ENCODE measurements at places on chromosomes 6 and 20.

DNA sequence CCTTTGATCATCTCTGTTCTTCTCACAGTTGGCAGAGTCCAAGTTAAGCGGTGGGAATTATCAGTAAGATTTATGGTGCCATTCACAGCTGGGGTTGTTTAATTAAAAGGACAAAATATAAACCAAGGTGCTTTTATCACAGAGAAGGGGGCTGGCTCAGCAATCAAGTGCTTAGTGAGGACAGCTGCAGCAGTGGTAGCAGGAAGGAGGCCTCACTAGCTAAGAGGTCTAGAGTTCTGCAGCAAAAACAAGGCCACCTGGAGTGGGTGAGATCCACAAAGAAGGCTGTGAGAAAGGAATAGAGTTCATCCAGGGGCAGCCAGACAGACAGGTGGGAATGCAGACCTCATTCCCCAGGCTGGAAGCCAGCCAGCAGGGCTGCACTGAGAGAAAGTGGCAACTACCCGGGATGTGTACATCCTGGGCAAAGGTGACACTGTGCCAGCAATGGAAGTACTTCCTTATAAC is 37.1 kb downstream of the PIGU start:
- no peak for DNase-seq

- DNase-seq: no peak
These were observed 45.7 kb upstream of the TGM2 start for GRCh38 chr20:38210741-38211140.

DNA sequence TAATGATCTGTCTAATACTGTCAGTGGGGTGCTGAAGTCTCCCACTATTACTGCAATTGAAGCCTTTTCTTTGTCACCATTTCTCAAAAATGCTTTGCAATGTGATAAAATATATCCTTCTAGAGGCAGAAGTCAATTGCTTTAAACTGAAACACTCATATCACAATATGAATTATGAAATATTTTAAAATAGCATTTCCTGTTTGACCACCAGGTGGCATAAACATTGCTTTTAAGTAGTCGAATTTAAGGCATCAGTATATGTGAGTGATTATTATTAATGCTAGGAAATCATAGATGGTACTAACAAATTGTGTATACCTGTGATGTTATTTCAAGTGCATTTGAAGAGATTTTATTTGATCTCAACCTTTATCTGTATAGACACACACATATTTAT is 87.5 kb downstream of the MEI4 start:
- DNase-seq: peak; percentile 61

DNA sequence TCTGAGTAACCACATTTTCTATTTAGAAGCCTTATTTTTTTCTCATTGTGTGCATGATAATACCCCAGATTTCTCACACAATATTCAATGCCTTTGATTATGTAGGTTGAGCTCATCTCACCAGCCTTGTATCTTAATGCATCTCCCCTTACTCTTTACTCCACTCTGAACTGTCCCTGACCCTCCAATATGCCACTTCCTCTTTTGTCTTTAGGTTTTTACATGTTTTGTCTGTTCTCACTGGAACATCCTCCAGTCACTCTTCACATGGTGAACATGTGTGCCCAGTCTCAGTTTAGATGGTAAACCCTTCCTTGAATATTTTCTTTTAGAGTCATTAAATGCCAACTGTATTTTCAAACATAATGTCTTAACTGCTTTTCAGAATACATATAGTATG is 392.9 kb upstream of the IMPG1 start:
- DNase-seq: no peak

- DNase-seq: no peak
These were observed 182.8 kb downstream of the SASH1 start for GRCh38 chr6:148525453-148525852.

DNA sequence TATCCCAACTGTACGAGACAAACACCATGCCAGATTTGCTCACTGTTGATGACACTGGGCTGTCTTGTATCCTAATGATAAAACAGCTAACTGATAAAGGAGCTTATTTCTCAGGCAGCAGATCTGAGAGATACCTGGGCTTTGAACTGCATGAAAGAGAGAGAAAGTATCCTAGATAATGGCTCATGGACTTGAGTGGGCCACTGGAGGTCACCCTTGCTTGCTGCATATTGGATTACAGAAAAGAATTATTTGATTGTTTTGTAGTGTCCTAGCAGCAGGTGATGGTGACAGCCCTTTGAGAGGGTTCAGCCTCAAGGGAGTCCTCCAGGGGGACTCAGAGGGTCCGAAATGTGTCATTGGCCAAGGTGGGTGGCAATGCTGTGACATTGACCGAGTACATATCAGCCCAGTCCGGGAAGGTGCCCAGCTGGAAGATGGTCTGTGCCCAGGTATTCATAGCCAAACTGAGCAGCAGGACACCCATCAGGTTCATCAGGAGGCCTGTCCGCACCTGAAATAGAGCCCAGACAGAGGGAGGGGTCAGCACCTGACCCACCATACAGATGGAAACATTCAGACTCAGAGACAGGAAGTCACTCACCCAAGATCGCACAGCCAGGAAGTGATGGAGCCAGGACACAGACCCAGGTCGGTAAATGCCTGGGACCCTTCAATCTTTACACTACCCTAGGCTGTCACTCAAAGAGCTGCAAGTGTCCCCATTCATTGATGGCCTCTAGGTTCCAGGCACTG is 9.4 kb upstream of the OCSTAMP start:
- no peak for DNase-seq

GRCh38 chr20:32355417-32355841 is 2.7 kb upstream of the ASXL1 start:
- peak; percentile 77 for DNase-seq

DNA sequence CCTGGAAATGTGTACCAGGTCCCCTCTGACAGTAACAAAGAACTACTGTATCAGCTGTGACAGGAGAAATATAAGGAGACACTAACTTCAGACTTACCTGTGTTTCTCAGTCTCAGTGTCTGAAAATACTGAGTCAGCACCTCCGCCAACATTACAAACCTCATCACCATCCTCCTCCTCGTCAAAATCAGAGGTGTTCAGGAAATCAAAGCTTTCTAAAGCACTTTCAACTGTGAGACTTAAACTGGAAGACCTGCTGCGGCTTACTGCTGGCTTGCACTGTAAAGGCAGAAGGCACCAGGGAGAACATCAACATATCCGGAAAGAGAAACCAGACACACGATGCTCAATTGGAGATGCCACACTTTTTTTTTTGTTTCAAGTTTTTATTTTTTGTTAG is 40.3 kb upstream of the ARMH2 start:
- DNase-seq: no peak

- DNase-seq: no peak
These were observed 110.2 kb downstream of the AGPAT4 start for GRCh38 chr6:161163466-161164181.

GRCh38 chr20:46630306-46630705 is 21.0 kb downstream of the SLC13A3 start:
- no peak for DNase-seq

DNA sequence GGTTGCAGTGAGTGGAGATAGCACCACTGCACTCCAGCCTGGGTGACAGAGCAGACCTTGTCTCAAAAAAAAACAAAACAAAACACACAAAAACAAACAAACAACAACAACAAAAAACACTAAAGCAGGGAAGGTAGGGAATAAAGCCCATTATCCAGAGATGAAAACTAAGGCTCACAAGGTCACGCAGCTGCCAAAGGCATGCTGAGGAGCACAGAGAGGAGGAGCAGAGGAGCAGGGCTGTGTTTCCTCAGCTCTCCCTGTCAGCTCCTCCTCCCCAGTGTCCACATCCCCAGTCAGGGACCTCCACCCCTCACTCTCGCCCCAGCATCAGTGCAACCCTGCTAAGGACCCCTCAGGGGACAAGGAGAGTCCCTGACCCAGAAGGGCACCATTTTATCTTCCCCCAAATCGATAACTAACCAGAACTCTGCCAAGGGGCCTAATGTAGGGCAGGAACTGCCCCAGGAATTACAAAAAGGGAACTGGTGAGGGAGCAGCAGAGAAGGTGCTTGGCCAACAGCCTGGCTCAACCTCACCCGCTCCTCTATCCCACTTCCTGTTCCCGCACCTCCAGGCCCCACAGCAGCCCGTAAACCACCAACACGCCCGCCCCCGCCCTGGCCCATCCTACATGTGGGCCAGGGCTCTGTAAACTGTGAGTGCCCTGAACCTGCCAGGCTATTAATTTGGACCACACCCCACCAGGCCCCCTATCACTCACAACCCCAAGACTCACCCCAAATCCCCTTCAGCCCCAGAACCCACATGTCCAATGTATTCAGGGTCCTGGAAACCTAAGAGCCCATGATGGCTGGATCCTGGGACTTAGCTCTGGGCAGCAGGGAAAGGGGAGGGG is 9.0 kb downstream of the TEAD3 start:
- DNase-seq: no peak

- DNase-seq: no peak
These were observed 208.4 kb downstream of the PREX1 start for GRCh38 chr20:48619126-48620101.

GRCh38 chr20:64091770-64092169 is 7.6 kb upstream of the LKAAEAR1 start:
- DNase-seq: no peak

- DNase-seq: no peak
These were observed 1.2 kb upstream of the DLL1 start for GRCh38 chr6:170292111-170292406.

DNA sequence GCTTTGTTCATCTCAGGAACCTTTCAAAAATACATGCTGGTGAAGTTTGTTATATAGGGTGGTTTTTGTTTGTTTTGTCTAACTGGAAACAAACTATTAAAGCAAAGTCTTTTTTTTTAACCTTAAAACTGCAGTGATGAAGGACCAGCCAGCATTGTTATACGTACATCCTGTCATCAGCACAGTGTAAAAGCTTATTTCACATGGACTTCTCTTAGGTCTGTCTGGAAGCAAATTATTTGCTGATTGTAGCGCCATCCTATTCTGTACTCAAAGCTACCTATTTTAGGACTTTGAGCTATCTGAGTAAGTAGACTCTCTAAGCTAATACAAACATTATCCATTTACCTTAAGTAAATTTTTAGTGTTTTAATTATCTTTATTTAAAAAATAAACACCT is 61.7 kb downstream of the SNX9 start:
- DNase-seq: no peak

DNA sequence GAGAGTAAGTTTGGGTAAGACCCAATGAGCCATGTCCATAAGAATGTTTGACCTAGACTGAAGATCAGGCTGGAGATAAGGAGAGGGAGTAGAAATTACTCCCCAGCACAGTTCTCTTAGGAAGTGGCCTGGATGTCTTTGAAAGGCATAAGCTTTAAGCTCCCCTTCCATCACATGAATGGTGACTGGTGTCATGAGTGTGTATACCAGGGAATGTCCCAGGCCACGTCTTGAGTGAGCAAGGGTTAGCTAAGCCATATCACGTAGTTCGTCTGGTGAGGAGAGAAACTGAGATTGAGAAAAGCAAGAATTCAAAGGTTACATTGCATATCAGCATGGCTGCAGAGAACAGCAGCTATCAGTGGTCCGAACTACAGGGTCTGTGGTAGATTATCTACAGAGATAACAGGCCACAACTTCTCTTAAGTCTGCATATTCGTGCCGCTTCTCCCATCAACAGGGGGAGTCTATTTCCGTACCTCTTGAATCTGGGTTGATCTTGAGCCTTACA is 60.1 kb upstream of the BMP2 start:
- DNase-seq: no peak

GRCh38 chr6:31797588-31797987 is 2.0 kb upstream of the VARS1 start:
- no peak for DNase-seq

DNA sequence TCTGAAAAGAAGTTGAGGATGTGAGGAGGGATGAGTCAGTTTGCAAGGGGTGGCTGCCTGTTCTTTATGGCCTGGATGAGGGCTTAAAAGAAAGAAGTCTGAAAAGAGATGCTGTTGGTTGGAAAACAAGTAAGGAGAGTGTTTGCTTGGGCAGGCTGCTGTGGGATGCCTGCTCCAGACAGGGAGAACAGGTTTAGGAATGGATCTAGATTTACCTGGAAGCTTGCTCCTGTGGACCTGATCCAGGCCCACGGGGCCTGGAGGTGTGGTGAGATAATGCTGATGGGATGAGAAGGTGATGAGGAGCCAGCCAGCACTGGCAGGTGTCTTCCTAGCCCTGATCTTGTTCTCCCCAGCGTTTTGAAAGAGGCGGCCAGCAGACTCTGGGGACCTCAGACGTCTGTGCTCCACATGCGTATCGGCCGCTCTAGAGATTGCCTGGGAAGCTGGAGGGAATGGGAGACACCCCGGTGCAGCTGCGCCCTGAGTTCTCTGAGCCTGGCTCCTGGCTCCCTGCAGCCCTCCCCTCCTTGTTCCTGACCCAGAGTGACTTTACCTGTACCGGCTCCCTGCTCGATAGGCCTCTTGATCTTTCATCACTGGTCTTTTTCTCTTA is 331.3 kb downstream of the ZFAND3 start:
- no peak for DNase-seq

DNA sequence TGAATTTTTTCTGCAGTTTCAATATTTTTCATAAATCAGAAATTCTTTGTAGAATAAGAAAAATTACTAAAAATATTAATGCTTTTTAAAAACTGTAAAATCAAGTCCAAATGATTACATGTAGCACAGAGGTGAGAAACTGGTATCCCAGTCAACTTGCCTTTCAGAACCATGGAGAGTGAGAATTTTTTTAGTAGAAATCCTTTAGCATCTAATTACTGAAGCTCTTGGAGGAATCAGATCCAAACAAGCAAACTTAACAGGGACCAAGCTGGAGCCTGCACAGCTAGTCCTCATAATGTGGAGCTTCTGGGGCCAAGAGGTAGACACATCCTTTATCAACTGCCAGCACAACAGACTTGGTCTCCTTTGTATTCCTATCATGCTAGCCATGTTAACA is 724.5 kb downstream of the TFAP2A start:
- DNase-seq: no peak

DNA sequence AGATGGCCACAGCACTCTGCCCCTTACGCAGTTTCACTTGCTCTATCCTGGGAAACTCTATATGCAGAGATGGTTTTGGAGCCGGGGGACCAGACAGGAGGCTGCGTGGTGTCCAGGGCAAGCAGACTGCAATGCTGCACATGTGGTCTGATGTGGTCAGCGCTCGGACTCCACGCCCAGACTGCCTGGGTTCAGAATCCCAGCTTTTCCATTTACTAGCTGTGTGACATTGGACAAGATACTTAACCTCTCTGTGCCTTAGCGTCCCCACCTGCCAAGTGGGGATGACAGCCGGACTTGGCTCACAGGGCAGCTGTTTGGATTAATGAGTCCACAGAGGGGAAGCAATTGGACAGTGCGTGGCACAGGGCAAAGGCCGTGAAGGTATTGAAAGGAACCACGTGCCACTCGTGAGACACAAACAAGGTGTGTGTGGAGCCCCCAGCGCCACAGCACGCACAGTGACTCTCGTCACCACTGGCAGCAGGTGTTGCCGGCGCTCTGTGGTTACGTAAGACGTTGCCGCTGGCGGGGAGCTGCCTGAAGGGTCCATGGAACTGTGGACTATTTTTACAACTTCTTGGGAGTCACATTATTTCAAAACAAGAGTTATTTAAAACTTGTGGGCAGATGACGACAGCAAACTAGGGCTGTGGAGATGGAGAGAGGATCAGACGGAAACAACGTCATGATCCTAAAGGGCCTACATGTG is 201.4 kb downstream of the PREX1 start:
- no peak for DNase-seq
